ENCODE measurements at places on chromosomes 5 and 9.

- no peak for ATAC-seq
Observed at GRCh38 chr5:112238473-112238872, 180.6 kb downstream of the EPB41L4A start.

GRCh38 chr5:168471785-168472184 lies 14.5 kb upstream of the RARS1 start:
- no peak for ATAC-seq

GRCh38 chr9:29773676-29774075 lies 2200.4 kb upstream of the C9orf72 start:
- peak; percentile 85 for ATAC-seq

GRCh38 chr9:94289691-94290090 lies 30.6 kb downstream of the ZNF169 start:
- no peak for ATAC-seq

DNA sequence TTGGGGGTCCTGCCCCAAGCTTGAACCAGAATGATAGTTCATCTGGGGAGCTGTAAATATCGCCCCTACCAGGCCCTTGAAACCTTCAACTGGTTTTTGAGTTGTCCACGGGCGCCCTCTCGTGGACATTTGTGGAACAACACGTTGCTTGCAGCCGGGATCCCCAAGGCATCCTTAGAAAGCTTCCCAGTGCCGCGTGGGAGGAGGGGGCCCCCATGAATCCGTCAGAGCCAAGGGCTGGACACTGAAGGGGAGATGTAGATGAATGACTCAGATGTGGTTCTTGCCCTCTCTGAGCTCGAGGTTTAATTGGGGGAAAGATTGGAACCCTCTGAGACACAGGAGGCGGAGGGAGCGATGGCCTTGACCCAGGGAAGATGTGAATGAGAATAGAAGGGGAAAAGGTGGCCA lies 31.8 kb upstream of the ORM1 start:
- peak; percentile 43 for ATAC-seq

GRCh38 chr5:122469384-122469919 lies 157.4 kb downstream of the SNCAIP start:
- ATAC-seq: no peak

DNA sequence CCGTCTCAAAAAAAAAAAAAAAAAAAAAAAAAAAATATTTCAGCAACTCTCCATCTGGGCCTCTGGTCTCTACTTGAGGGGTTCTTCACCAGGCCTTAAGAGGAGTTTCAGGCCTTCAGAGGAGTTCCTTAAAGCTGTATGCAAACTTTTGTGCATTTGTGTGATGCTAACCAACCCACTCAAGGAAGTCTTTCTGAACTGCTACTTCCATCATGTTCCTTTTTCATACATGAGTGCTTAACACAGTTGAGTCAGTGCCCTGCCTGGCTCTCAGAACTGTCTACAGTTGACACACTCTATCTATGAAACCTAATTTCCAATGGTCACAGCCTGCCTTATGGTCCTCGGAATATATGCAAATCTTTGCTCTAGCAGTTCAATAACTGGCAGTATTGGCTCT lies 146.5 kb downstream of the MEF2C start:
- ATAC-seq: peak; percentile 20

GRCh38 chr5:179820127-179820482 lies 600 bp upstream of the SQSTM1 start:
- ATAC-seq: no peak

DNA sequence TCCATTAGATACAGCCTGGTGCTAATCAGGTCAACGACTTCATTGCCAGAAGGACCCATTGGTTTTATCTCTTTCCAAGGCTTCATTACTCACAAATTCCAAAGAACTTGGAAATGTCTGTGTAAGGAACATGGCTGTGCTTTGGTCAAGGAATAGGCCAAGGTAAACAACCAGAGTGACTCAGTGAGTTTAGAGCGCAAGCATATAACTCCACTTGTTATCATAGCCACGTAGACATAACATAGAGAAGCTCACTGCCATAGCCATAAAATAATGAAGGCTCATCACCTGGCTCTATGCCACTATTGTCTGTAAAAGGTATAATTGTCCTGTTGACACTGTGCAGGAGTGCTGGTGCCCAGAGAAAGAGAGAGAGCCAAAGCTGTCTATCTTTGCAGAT lies 139.3 kb upstream of the PLCXD3 start:
- no peak for ATAC-seq

DNA sequence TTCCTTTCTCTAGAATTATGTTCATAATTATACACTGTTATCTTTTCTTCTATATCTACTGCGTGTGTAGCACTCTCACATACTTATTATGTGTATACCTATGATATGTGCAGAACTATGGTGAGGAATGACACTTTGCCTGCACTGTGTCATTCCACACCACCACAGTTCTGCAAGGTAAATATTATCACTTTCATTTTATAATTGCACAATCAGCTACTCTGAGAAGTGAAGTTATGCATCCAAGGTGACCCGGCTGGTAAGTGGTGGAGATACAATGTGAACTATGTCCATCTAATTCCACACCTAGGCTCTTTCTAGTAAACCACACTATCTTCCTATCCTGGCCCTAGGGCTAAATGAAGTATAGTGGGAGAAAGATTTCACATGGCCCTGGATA lies 170.1 kb upstream of the ATP10B start:
- no peak for ATAC-seq

- ATAC-seq: no peak
Observed at GRCh38 chr5:143101121-143101520, 302.4 kb downstream of the NR3C1 start.

GRCh38 chr9:15116130-15116580 lies 190.9 kb downstream of the TTC39B start:
- no peak for ATAC-seq

DNA sequence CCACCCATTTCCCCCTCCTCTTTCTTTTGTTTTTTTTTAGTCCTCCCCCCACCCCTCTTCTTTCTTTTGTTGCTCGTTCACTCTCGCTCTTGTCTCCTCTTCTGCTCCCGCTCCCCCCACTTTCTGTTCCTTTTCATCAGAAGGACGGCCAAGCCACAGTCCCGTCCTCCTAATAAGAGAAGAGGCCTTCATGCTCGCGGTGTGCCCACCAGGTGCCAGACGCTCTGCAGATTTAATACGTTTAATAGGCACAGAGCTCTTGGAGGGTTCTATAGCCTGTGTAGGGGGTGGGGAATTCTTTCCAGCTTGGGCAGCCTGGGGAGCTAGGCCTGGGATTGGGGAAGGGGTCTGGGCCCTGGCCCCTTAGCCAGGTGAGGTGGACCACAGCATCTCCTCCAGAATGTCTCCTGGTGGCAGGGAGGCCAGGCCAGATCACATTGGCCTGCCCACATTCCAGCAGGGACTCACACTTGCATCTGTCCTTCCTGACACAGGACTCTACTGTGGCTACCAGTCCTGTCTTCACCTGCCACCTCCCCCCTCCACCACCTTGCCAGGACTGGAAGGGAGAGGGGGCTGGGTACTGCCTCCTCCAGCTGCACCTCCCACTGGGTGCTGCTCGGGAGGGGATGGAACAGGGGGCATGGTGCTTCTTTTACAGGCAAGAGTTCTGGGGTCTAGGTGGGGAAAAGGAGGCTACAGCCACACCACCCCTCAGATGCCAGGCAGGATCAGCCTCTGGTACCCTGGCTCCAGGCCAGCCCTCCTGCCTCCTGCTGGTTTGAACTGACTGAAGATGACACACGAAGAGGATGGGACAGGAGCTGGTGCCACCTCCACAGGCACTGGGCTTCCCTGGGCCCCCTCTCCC lies 6.1 kb upstream of the BARX1 start:
- no peak for ATAC-seq

DNA sequence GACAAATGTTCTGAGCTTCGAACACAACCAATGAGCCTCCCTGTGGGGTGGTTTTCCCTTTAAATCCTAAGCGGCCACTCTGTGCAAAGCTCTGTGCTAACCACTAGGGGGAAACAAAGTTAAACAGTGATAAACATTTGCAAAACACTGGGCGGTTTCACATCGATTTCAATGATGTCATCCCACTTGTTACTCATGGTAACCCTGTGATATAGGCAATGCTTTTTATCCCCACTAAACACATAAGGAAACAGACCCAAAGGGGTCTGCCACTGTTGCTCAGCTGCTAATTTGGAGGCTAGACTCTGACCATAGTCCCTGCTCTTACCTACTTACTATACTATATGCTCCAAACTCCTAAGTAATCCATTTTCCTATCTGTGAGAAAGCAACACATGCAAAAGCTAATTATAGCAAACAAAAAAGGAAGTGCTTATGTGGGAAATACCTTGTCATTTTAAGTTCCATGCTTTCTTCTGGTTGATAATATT lies 57.3 kb downstream of the PTPN3 start:
- ATAC-seq: peak; percentile 78

GRCh38 chr5:33423018-33423630 lies 17.6 kb upstream of the TARS1 start:
- no peak for ATAC-seq

DNA sequence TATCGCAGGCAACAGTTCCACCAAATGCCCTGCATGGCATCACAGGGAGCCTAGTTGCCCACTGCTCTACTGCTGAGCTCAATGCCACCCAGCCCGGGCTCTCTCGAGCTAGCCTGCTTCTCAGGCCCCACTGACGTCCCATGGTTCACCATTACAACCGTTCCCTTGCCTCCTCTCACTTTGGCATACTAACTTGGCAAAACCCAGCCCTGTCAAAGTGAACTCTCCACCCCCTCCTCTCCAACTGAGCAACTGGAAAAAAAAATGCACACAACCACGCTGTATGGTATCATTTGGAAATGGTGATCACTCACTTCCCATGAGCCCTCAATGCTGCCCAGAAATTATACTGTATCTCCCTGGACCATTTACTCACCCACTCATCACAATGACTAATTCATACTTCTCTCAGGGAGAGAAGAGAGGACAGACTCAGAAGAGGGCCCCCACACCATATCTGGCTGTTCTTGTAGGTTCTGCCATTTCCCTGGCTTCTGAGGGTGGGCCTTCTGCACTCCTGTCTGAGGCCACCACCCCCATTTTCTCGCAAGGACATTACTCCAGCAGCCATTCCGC lies 51.4 kb upstream of the RARS1 start:
- no peak for ATAC-seq

GRCh38 chr9:8489835-8490234 lies 690.3 kb upstream of the DMAC1 start:
- ATAC-seq: no peak

- ATAC-seq: peak; percentile 83
Observed at GRCh38 chr5:17302106-17302505, 84.7 kb downstream of the BASP1 start.

GRCh38 chr5:347712-348284 lies 26.3 kb downstream of the AHRR start:
- ATAC-seq: no peak

GRCh38 chr9:75616841-75617566 lies 273.5 kb upstream of the PCSK5 start:
- ATAC-seq: no peak

DNA sequence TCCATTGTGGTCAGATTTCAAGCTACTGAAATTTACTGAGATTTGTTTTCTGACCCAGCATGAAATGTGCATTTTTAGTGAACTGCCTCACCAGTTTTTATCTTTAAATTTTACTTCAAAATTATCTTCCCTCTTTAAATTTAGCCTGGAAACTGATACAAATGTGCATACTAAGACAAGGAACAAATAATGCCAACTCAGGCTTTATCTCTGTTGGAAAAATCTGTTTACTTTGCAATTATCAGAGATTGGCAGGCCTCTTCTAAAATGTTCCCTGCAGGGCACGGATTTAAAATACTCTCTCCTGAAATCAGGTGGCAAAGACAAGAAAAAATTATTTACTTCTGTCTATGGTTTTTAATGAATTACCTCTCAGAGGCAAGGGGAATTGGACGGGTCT lies 151.0 kb upstream of the PTCH1 start:
- no peak for ATAC-seq

DNA sequence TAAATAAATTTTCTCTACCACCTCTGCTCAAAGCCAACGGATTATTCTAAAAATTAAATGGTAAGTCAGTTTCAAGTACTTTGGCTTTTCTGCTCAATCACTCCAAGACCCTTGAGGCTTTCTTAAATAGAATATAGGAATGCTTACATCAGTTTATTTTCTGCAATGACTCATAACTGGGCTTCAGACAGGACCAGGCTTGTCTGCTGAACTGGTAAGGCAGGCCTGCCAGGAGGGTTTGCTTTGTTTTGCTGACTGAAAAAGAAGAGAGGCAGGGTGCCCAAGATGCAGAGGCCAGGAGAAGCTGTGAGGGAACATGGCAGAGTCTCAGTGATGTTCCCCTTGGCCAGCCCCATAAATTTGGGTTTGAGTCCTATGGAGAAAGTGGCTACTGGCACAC lies 60.3 kb upstream of the EPB41L4A start:
- ATAC-seq: peak; percentile 94

DNA sequence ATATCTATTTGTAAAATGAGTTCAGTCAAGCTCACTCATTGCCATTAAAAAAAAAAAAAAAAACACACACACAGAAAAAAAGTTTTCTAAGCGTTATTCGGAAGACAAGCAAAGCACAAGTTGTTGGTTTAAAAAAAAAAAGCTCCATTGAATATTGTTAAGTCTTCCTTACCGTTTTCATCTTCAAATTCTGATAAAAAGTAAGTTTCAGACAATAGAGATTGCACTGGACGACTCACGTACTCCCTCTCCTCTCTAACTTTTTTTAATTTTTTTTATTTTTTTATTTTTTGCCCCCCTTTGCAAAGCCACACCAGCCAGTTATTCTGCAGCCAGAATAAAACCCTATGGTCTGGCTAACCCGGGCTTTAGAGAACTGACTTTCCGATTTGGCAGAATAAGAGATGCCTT lies 544 bp downstream of the ADAMTS6 start:
- no peak for ATAC-seq

DNA sequence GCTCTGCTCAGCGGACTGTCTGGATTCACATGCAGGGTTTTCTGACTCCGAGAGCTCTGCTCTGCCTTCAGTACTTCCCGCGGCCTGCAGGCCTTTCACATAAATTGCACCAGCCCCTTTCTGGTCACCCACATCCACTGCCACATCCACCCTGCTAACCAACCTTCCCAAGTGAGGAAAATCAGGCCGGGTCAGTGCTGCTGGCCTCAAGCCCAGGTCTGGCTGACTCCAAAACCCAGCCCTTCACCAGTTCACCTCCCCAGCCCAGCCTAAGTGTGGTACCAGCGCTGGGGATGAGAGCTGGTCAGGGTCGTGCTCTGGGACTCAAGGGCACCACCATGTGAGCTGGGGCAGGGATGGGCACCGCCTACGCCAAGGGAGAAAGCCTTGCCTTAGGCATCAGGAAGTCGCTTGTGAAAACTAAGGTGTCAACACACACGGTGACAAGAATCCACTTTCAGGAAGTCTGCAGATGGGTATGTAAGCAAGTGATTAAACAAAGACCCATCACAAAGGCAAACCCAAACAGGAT lies 12.3 kb downstream of the LMAN2 start:
- ATAC-seq: peak; percentile 75

DNA sequence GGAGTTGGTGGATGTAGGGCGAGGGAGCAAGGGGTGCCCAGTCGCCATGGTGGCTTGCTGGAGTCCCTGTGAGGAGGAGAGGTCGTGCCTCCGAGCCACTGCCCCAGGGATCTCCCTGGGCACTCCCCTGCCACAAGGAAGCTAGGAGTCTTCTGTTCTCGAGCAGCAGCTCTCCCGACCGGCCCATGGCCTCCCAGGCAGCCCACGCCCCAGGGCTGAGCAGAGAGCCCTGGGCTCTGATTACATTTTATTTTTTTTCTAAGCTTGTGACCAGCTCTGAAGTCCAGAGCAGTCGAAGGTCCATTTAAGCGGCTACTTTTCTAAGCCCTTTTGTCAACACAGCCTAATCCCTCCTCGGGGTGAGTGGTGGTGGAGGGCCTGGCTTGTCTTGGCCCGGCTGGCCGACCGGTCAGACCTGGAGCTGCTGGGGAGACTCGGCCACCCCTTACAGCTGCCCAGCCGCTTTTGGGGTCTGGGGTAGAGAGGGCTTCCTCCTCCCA lies 2.1 kb downstream of the RXRA start:
- no peak for ATAC-seq

Data from esophagus mucosa (tissue), 1 donor.